ENCODE measurements at places on chromosomes 1 and 21.

DNA sequence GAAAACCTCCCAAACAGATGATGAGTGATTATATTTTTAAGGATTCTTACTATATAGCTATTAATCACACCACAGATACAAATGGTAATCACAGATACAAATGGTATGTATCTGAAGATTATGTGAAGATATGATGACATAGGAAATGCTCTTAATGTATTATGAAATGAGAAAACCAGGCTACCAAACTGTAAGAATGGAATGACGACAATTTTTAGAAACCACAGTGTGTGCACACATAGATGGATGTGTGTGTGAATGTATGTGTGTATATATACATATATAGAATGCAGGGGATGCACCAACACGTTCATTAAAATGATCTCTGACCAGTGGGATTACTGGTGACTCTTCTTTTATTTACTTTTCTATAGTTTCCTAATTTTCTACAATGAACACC is 21.5 kb upstream of the ENAH start:
- DNase-seq = no peak

GRCh38 chr1:26696654-26697430 is 1.0 kb downstream of the ARID1A start:
- DNase-seq = peak; percentile 44

DNA sequence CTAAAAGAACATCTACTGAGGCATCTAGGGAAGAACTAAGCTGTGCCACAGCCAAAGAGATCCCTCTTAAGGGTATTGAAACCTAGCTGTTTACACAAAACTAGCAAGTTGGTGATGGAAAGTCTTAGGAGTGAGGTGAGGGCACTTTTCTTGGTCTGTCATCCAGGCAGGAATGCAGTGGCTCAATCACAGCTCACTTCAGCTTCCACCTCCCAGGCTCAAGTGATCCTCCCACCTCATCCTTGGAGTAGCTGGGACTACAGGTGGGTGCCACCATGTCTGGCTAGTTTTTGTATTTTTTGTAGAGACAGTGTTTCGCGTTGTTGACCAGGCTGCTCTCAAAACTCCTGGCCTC is 2.4 kb downstream of the PLEKHO1 start:
- DNase-seq = peak; percentile 47

DNA sequence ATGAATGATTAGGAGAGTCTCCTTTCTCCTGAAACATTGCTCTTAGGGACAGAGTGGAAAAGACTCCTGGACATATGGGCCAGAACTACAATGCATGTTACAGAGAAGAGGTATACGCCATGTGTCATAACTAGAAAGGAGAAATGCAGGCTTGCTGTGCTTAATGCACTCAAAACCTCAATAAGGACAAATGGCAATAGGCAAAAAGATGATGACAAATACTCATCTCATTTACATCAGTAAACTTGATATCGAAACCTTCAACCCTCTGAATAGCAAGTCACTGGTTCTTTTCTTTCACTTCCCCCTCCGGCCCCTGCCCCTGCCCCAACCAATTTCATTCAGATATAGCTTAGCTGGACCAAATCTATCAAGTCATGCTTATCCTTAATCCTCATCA is 1.9 kb upstream of the GPR88 start:
- no peak for DNase-seq

GRCh38 chr1:6651909-6652308 is 27.2 kb downstream of the THAP3 start:
- peak; percentile 7 for DNase-seq

- no peak for DNase-seq
These were observed 27.2 kb upstream of the EPS8L3 start for GRCh38 chr1:109790735-109791494.

- DNase-seq = no peak
These were observed 127.0 kb downstream of the USP25 start for GRCh38 chr21:15856813-15857212.

- DNase-seq = no peak
These were observed 113.4 kb downstream of the ZBTB18 start for GRCh38 chr1:244164511-244164890.

GRCh38 chr1:110565565-110565964 is 40.6 kb downstream of the KCNA2 start:
- DNase-seq = no peak

- DNase-seq = no peak
These were observed 9.3 kb downstream of the SAMD11 start for GRCh38 chr1:932776-933602.

GRCh38 chr1:226820941-226821718 is 49.3 kb upstream of the PSEN2 start:
- peak; percentile 83 for DNase-seq

- DNase-seq = peak; percentile 26
These were observed 36.2 kb upstream of the LRIG2 start for GRCh38 chr1:113036639-113037321.

DNA sequence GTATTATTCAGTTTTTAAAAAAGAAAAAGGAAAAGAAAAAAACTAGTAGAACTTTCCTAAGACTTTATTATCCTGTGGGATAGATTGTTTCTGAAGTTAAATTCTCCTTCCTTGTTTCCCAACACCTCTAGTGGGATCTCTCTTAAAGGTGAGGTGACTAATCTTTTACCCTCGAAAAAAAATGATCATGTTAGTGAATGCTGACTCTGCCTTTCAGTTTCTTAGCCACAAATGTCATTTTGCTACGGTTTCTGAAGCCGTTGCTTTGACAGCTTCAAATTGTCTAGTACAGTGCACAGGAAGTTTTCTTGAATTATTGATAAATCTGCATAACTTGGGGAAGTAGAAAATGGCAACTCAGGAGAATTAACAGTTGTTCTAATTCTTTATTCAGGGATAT is 13.0 kb upstream of the NEK7 start:
- peak; percentile 25 for DNase-seq

- peak; percentile 89 for DNase-seq
These were observed 41.6 kb upstream of the AGL start for GRCh38 chr1:99808391-99809115.

GRCh38 chr1:238485057-238485911 is 594.6 kb upstream of the ZP4 start:
- DNase-seq = peak; percentile 79

GRCh38 chr1:41438711-41439110 is 45.8 kb downstream of the EDN2 start:
- no peak for DNase-seq

DNA sequence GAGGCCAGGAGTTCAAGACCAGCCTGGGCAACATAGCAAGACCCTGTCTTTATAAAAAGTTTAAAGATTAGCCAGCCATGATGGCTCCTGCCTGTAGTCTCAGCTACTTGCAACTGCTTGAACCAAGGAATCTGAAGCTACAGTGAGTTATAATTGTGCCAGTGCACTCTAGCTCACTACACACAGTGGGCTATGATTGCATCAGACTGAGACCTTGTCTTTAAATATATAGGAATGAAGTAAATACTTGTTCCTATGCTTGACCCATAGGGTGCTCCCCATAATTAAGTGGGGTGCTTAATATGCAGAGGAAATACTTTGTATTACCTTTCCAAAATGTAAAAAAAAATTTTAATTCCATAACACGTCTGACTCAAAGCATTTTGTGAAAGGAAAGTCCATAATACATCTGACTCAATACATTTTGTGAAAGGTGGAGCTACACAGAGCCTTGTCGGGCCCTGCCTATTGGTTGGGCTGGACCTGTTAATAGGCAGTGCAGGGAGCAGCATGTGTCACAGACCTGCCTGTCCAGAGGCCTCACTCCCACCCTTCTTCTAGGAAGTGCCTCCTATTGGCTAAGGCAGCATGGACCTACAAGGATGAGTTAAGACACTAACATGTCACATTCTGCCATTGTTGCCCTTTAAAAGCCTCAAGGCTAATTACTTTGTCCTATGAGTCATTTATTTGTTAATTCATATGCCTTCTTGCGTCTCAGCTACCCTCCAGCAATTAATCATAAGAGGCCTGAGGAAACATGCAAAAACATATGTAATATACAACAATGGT is 33.6 kb downstream of the CD58 start:
- peak; percentile 32 for DNase-seq

DNA sequence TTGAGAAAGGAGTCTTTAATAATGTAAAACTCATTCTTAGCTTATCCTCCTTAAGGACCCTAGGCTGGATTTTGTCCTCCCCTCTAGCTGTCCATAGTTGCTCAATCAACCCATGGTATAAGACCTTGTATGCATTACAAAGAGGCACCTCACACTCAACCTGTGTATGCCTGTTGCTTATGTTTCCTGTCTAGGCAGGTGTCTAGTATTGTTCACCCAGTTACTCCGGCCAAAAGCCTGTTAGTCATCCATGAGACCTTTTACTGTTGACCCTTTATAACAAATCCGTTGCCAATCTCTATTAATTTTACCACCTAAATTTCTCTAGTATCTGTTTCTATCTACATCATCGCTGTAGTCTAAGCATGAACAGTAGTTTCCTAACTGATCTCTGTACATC is 3.7 kb downstream of the LYPLAL1 start:
- DNase-seq = peak; percentile 50

GRCh38 chr1:231616667-231617066 is 9.9 kb upstream of the DISC1 start:
- no peak for DNase-seq

- no peak for DNase-seq
These were observed 8.2 kb downstream of the NBPF1 start for GRCh38 chr1:16605213-16605525.

DNA sequence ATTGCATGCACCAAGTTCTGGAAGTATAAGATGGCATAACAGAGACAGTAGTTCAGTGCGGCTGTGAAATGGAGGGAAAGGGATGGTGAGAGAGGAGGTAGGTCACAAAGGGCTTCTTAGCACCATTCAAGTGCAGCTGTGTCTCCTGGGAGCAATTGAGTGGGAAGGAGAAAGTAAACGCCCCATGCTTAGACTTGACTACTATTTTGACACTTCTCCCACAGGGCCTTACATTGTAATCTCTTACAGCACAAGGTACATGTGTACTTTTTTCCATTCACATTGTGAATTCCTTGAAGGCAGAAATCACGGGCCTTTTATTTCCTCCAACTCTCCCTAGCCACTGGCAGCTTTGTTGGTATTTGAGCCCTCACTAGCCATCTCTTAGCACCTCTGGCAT is 239.6 kb upstream of the FOXD3 start:
- DNase-seq = no peak

DNA sequence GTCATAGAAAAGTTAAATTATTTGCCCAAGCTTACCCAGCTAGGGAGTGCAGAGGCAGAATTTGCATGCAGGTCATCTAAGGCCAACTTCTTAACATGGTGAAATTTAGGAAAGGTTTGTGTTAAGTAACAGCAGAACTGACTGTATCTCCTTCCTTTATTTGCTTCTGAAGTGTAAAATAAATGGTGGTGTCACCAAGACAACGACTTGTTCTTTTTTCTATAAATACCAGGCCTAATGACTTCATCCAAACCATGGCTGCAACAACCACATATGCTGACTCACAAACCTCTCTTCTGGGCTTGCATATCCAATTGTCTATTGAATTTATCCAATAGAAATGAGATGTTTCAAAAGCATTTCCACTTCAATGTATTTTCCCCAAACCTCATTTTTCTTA is 19.1 kb downstream of the COL24A1 start:
- DNase-seq = peak; percentile 81

- DNase-seq = peak; percentile 56
These were observed 8.8 kb downstream of the MDM4 start for GRCh38 chr1:204524986-204525385.

GRCh38 chr1:22591576-22591975 is 28.3 kb downstream of the EPHA8 start:
- no peak for DNase-seq
